Activated B cell treated with CpG ODN at 0.5 μM for 24 hours (primary cell): ENCODE measurements at places on chromosomes 3 and 15.

GRCh38 chr3:189778340-189778950 is 147.3 kb downstream of the TP63 start:
- no peak for DNase-seq

DNA sequence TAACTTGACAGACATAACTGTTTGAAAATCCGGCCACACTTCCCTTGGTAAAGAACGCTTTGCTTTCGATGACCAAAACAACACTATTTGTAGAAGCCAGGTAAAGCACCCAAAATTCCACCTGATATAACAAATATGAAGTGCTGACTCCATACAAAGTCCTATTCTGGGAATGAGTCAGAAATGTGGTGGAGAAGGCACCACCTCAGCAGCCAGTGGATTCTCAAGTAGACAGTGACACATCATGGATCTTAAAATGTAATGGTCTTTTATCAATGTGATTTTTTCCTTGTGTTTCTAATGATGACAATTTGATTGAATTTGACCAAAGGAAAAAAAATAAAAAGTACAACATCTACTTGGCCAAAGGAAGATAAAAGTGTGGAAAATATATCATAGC is 135.0 kb upstream of the WNT5A start:
- no peak for DNase-seq

- no peak for DNase-seq
These were observed 19.2 kb downstream of the PXYLP1 start for GRCh38 chr3:141250828-141251227.

DNA sequence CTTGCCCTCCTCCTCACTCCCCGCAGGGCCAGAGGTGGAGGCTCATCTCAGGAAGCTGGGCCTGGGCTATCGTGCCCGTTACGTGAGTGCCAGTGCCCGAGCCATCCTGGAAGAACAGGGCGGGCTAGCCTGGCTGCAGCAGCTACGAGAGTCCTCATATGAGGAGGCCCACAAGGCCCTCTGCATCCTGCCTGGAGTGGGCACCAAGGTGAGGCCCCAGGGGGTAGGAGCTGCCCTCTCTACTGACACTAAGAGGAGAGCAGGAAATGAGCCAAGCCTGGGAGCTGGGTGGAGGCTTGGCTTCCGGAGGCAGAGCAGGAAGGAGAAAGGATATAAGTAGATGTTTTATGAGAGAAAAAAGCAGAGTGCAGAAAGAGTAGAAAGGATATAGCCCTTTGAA is 4.9 kb downstream of the OGG1 start:
- DNase-seq: no peak

DNA sequence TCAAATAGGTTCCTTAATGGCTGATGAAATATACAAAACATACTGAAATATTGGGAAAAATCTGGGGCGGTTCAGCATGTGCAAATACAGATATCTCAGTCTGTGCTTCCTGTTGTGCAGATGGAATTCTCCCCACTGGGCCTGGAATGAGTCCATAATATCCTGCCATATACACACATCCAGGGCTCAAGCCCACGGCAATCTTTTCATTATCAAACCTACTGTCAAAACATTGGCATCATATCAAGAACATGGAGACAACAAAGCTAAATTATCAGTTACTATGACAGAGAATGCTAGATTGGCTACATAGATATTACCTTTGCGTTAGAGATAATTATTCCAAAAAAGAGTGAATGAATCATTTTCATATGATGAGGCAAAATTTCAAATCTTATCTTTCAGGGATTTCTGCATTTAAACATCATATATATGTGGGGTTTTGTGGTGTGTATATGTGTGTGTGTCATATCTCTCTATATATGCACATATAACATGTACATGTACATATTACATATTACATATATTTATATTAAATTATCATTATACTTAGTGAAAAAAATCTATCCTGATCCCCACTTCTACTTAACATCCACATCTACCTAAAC is 713.3 kb downstream of the GBE1 start:
- no peak for DNase-seq

- no peak for DNase-seq
These were observed 85.4 kb upstream of the ABHD2 start for GRCh38 chr15:89002830-89003229.

DNA sequence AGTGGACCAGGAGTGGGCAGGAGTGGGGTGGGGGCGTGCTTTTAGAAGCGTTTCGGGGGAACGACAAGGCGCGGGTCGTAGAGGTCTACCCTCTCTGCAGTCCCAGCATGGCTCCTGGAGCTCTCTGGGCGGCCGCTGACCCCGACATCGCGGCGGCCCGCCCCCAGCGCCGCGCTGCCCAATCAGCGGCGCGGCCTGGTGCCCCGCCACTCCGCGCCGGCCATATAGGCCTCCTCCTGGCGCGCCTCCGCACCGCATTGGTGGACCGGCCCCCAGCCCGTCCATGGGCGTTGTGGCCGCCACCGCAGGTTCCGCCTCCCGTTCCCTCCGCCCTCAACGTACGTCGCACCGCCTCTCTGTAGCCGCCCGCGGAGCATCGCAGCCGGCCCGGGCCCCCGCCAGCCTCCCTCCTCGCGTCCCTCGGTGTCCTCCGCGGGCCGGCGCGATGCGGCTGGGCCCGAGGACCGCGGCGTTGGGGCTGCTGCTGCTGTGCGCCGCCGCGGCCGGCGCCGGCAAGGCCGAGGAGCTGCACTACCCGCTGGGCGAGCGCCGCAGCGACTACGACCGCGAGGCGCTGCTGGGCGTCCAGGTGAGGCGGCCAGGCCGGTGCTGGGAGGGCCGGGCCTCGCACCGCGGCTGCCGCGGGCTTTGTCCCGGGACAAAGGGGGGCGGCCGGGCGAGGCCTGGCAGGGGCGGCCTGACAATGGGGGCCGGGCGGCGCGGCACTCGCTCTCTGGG is at the start of gene RCN2:
Gene RCN2, plus strand, starts transcription at position 353 of the 738 bp plus-strand sequence. Its CDS starts 93 bp downstream, at position 446.
- peak; percentile 91 for DNase-seq

DNA sequence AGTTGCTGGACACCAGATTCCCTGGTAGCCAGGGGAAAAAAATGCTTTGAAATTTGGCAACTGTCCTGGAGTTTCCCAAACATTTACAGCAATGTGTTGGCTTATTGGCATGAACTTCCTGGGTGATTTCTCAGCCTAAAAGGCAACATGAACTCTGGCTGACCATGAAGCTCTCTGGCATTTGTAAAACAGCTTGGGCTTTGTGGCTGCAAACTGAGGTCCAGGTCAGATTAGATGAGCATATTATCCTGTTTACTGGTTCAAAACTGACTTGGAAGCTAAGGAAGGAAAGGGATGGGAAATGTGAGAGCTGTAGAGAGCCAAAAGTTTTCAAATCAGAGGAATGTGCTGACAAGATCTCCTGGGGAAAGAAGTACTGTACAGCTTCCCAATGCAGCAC is 139.0 kb downstream of the P3H2 start:
- no peak for DNase-seq

DNA sequence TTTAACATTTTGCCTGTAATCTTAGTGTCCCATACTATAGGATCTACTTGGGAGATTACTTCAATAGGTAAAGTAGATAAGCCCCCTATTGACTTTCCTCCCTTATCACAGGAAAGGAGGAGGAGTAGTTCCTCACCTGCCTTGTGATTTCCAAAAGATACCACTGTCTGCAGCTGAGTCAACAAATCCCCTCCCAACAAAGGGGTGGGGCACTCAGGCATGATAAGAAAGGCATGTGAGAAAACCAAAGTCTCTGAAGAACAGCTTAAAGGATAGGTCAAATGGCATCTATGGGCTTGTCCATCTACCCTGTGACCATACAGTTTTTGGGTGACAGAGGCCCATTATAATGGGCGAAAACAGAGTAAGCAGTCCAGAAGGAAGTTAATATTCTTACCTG is 71.3 kb upstream of the WNT7A start:
- DNase-seq: no peak

- DNase-seq: no peak
These were observed 131.8 kb upstream of the SLC7A14 start for GRCh38 chr3:170717410-170718402.

DNA sequence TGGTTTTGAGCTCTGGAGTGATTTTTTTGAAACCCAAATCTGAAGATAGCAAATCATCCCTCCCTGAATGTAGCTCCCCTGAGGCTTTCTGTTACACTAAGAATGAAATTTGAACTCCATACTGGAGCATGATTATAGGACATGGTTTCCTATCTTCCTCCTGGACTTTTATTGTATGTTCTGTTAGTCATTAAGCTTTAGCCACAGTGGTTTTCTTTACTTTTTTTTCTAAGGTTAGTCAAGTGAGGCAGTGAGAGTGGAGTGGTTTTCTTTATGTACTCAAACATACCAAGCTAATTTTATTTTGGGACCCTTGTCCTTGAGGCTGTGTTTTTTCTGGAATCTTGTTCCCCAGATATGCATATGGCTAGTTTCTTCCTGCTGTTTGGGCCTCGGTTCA is 55.2 kb upstream of the FRMD4B start:
- DNase-seq: no peak

- DNase-seq: no peak
These were observed 69.1 kb upstream of the CACNA2D3 start for GRCh38 chr3:54053211-54053610.

- DNase-seq: no peak
These were observed 214.4 kb downstream of the OCA2 start for GRCh38 chr15:27884726-27885125.

DNA sequence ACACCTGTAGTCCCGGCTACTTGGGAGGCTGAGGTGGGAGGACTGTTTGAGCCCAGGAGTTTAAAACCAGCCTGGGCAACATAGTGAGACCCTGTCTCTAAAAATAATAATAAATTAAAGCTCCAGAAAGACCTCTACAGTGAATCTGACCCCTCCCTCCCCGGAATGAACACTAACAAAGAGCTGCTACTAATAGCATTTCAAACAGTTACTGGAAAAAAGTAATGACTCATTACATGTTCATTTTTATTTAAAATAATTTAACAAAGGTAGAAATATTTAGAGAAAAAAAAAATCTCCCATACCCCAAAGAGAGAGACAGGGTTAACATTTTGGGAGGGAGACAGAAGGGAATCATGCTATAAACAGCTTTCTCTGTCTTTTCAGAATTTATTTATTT is 2.2 kb upstream of the UBA3 start:
- DNase-seq: no peak

DNA sequence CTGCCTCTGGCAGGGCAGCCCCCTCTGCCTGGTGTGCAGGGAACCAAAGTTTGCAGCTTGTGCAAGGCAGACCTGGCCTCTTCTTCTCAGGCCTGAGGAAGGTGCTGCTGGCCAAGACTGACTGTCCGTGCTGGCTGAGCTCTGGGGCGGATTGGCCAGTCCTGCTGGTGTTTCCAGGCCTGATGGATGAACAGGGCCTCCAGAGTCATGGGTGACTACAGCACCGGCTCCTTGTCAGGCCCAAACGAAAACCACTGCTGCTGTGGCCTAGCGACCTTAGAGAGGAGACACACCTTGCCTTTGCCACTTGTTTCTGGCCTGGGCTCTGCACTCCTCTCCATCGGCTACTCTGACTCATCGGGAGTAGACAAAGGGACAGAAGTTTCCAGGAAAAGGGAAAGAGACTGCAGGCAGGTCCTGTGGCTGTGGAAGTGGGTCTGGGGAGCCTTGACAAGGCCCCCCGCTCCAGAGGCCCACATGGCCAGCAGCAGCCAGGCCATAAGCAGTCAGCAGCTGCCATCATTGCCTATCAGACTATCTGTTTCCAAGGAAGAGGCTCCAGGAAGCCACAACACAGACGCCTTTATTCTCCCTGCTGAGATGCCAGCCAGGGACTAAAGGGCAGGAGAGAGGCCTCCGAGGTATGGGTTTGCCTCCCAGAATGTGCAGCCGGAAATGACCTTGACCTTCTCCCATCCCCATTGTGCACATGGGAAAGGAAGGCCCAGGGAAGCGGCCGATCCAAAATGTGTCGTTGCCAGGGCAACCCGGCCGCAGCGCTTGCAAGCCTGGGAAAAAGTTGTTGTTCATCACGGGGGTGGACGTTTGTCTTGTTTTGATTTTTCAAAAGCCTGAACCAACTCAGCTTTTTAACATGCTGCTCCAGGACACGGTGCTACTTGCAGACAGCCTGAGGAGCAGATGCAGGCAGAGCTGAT is 160.5 kb downstream of the CHSY1 start:
- no peak for DNase-seq

DNA sequence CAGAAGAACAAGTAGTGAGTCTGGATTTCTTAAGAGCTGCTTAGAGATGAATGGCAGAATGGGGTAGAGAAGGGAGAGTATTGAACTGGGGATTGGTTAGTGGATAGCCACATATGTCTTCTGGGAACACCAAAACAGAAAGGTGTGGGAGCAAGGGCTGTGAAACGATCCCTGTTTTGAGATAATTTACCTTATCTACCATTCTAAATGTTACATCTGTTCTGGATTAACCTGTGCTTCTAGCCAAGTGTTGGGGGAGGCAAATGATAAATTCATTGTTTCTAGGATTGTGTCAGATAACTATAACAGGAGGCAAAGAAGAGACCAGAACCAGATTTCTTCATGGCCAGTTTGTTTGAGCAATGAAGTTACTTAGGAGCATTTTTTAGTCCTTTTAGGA is 8.4 kb downstream of the NR1D2 start:
- DNase-seq: no peak

DNA sequence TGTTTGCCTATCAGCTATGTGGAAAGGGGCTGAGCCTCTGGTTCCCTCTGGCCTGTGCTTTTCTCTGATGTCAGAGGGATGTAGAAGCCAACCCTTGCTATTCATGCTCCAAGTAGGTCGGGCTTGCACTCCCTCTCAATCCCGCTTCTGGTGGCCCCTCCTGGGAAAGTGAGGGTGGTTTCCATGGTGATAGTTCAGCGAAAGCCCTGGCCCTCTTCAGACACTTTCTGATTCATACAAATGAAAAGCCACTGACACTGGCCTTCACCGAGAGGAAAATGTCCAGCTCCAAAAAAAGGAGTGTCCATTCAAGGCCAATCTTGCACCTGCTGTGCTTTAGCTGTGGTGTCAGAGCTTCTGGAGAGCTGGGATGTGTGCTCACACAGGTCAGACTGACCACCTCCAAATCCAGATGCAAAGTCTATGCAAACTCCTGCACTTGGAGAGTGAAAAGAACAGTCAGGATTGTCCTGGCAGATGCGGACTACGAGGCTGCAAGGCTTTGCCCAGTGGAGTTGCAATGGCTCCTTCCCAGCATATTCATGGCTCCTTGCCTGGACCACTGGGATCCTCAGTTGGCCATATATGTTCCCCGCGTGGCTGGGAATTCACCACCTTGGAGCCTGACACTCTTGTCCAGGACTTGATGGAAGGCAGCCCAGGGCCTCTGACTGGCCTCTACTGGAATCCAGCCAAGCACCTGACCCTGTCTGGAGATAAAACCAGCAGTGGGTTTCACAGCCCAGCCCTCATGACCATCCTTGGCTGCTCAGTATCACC is 96.6 kb downstream of the CEMIP start:
- DNase-seq: no peak

DNA sequence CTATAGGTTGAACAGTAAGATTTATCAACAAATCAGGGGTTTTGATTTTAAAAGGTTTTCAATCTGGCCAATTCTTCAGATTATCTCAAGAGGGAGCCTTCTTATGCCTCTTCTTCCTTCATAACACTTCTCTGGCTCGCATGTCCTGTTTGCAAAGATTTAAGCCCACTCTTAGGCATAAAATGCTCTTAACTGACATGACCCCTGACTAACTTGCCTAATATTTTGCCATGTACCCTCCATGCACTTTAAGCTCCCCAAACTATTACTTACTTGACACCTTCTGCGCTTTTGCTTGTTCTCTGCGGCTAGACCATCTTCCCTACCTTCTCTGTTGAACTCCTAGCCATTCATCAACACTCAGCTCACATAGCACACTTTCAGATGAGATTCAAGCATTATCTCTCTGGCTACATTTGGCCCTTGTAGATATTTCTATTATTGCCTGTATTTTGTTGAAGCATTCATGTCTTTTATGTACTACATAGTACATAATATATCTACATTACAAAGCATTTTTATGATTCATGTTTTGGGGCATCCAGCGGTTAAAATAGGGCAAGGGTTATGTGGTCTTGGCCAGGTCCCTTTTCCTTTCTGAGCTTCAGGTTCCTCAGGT is 1.0 kb upstream of the ARIH1 start:
- DNase-seq: no peak

- DNase-seq: no peak
These were observed 105.8 kb upstream of the UNC13C start for GRCh38 chr15:53872410-53872809.
